ENCODE measurements at places on chromosomes 13 and 19.

DNA sequence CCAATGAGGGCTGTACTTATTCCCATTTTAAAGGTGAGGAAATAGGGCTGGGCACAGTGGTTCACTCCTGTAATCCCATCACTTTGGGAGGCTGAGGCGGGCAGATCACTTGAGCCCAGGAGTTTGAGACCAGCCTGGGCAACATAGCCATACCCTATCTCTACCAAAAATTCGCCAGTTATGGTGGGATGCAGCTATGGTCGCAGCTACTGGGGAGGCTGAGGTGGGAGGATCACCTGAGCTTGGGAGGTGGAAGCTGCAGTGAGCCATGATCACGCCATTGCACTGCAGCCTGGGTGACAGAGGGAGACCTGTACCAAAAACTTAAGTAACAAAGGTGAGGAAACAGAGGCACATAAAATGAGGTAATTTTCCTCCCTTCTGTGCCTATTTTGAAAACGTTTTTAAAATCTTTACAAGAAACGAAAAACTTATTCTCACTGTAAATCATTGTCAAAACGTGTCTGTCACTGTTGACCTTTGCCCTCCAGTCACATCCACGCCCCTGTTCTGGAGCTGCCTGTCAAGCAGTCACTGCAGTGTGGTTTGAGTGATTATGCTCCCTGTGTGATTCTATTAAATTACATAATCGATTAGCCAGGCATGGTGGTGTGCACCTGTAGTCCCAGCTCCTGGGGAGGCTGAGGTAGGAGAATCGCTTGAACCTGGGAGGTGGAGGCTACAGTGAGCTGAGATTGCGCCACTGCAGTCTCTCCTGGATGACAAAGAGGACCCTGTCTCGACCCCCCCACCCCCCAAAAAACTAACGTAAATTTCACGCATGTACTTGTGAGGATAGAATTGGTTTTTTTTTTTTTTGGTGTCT lies 12.5 kb downstream of the NOP53 start:
- DNase-seq: no peak

GRCh38 chr13:40453351-40454021 lies 213.0 kb downstream of the FOXO1 start:
- no peak for DNase-seq

- no peak for DNase-seq
These were observed 14.6 kb downstream of the HIF3A start for GRCh38 chr19:46311444-46311843.

- no peak for DNase-seq
These were observed 156.3 kb upstream of the TSHZ3 start for GRCh38 chr19:31505596-31505910.

GRCh38 chr13:112131713-112132113 lies 64.8 kb downstream of the SOX1 start:
- DNase-seq: no peak

GRCh38 chr13:27924529-27925141 lies 4.8 kb downstream of the PDX1 start:
- no peak for DNase-seq

- no peak for DNase-seq
These were observed 260.7 kb downstream of the NHLRC3 start for GRCh38 chr13:39298951-39299350.

DNA sequence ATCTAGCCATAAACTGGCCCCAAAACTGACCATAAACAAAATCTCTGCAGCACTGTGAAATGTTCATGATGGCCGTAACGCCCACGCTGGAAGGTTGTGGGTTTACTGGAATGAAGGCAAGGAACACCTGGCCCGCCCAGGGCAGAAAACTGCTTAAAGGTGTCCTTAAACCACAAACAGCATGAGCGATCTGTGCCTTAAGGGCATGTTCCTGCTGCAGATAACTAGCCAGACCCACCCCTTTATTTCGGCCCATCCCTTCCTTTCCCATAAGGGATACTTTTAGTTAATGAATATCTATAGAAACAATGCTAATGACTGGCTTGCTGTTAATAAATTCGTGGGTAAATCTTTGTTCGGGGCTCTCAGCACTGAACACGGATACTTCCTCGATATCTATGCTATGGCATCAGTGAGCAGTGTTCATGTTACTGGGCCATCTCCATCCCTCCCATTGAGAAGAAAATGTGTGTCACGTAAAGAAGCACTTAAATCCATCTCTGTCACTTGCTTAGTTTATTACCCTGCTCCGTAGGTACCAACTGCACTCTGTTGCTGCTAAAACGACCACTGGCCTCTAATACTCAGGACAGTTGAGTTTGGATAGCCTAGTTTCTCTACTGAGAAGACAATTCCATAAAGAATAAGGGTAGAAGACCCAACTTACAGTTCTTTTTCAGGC lies 5.3 kb downstream of the ATP7B start:
- DNase-seq: no peak

- peak; percentile 87 for DNase-seq
These were observed 97.7 kb downstream of the SIPA1L3 start for GRCh38 chr19:38004521-38005223.

GRCh38 chr13:67519356-67519755 lies 289.2 kb upstream of the PCDH9 start:
- DNase-seq: no peak

DNA sequence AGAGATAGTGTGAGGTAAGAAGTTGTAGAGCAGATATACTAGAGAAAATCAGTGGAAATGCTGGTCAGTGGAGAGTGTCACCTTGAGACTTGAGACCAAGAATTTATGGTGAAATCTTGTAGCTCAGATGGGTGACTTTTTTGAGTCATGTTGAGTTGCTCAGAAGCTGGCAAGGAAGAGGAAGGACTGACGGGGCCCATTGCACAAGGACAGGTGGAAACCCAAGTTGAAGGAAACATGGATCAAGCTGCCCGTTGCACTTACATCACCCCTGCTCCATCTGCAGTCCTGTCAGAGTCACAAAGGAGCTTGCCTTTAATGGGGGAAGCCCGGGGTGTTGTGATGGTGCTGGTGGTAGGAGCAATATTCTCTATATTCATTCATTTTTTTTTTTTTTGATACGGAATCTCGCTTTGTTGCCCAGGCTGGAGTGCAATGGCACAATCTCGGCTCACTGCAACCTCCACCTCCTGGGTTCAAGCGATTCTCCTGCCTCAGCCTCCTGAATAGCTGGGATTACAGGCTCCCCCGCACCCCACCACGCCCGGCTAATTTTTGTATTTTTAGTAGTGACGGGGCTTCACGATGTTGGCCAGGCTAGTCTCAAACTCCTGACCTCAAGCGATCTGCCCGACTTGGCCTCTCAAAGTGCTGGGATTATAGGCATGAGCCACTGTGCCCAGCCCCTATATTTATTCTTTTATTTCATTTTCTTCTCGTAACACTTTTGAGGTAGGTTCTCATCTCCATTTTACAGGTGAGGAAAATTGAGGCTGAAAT lies 27.4 kb downstream of the UBAC2 start:
- no peak for DNase-seq

GRCh38 chr13:36432106-36432544 lies at the start of gene CCNA1:
CCNA1 (plus strand) TSS chr13:36432495; CDS start chr13:36433057, 562 bp downstream.
- DNase-seq: peak; percentile 39

- no peak for DNase-seq
These were observed 10.1 kb upstream of the SHISA2 start for GRCh38 chr13:26061947-26062346.

DNA sequence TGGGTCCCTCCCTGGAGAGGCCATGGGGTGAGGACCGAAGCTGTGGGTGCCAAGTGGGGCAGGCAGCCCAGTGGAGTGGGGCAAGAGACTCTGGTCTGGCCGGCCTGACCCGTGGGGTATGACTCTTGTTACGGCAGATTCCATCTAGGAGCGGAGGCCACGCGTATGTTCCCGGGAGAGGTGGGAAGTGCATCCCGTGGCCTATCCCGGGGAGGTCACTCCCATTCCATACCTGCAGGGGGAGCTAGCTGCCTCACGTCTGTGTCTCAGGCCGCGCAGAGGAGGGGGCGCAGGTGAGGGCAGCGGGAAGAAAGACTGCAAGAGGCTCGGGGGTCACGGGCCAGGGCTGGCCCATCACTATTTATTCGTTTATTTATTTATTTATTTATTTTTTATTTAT lies 4.9 kb downstream of the CSNK1G2 start:
- DNase-seq: no peak

GRCh38 chr13:46844431-46844830 lies 47.5 kb upstream of the ESD start:
- no peak for DNase-seq

DNA sequence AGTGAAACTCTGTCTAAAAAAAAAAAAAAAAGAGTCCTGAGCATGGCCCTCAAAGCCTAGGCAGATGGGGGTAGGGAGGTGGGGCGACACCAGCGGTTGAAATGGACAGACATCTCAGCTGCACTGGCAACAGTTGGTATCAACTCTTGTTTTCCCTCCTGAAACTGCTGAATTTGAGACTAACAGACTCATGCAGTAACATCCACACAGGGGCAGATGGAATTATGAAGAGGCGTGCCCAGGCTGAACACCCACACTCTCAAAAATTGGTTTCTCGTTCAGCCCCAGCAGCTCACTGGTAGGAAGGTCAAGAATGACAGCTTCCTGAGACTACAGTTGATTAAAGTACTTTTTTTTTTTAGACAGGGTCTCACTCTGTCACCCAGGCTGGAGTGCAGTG lies 24.1 kb downstream of the PBX4 start:
- DNase-seq: no peak

DNA sequence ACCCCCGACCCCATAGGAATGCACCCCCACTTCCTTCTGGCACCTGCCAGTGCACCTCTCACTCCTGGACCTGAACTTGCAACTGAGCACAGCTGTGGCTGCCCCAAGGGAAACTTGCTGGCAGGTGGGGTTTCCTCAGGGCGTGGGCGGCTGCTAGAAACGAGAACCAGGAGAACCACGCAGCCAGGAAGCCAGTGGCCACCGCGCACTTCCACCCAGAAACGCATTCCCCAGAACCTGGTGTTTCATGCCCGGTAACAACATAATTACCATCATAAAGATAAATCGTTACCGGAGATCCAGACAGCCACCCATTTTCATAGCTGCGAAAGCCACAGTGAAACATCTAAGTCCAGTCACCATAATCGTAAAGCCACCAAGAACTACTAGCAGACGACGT lies 75.2 kb upstream of the C13orf46 start:
- no peak for DNase-seq

- DNase-seq: no peak
These were observed 17.3 kb downstream of the BICRA start for GRCh38 chr19:47626238-47626637.

DNA sequence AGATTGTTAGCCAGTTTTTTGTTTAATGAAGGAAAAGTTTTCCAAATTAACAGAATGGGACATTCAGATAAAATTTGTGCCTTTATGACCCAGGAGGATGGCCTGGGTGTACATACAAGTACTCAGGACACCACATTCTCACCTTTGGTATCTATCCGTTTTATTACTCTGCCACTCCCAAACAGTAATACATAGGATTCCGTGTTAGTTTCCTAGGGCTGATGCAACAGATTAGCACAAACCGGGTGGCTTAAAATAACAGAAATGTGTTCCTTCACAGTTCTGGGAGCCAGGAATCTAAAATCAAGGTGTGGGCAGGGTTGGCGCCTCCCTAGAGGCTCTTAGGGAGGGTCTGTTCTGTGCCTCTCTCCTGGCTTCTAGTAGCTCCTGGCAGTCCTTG lies 129.9 kb downstream of the GGACT start:
- DNase-seq: no peak

GRCh38 chr13:22883262-22883840 lies 297.4 kb upstream of the SGCG start:
- DNase-seq: no peak

- no peak for DNase-seq
These were observed 697.0 kb downstream of the LIG4 start for GRCh38 chr13:107518292-107518691.

- DNase-seq: no peak
These were observed 24.6 kb upstream of the ZDHHC20 start for GRCh38 chr13:21483748-21484147.

GRCh38 chr13:77994166-77994565 lies 75.5 kb upstream of the EDNRB start:
- no peak for DNase-seq

DNA sequence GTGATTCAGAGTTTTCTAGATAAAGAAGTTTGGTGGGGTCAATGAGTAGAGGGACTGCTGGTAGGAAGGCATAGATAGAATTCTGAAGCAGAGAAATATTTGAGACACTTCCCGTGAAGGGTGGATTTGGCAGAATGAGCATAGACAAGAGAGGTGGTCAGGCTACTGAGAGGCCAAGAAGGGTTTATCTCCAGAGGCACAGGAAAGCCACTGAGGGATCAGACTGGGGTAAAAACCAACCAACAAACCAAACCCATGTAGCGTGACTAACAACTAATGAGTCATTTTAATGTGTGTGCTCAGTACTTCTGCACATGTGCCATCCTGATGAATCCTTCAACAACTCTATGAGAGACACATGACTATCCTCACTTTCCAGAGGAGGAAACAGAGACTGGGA lies 60.0 kb upstream of the SERP2 start:
- no peak for DNase-seq

- DNase-seq: no peak
These were observed 1.2 kb upstream of the KLF16 start for GRCh38 chr19:1864480-1865171.

DNA sequence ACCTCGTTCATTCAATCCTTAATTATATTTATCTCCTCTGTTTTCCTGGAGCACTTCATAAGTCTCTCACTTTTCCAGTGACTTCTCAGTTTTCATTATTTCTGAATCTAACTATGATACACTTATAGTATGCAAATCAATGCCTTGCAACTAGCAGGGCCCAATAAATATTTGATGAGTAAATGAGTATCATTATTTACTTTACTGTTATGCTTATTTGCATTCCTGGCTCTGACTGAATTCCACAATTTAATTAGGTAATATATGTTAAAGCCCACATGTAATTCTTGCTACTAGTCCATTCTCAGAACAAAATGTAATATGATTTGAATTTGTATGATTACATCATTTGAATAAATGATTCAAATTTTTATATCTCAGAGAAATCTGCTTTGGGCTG lies 1595.1 kb upstream of the MIR17HG start:
- no peak for DNase-seq

DNA sequence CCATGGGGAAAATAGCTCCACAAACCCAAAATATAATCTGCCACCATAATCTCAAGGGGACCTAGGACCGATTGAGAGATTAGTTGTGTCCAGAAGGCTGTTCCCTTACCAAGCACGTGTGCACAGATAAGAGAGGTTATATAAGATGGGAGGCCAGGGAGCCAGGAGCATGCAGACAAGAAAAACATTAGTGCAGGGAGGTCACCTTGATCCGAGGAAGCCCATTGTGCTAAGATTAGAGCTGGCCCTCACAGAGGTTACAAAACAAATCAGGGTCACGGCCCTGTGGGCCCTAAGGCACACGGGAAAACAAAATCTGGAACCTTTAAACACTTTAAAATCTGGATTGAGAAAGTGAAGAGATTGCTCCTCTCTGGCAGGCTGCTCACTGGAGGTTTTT lies 37.7 kb downstream of the RGCC start:
- no peak for DNase-seq

- DNase-seq: no peak
These were observed 60.3 kb upstream of the CLDN10 start for GRCh38 chr13:95492044-95492801.

All from occipital lobe (tissue), 3 donors.